ENCODE measurements at places on chromosomes 12 and 14.

DNA sequence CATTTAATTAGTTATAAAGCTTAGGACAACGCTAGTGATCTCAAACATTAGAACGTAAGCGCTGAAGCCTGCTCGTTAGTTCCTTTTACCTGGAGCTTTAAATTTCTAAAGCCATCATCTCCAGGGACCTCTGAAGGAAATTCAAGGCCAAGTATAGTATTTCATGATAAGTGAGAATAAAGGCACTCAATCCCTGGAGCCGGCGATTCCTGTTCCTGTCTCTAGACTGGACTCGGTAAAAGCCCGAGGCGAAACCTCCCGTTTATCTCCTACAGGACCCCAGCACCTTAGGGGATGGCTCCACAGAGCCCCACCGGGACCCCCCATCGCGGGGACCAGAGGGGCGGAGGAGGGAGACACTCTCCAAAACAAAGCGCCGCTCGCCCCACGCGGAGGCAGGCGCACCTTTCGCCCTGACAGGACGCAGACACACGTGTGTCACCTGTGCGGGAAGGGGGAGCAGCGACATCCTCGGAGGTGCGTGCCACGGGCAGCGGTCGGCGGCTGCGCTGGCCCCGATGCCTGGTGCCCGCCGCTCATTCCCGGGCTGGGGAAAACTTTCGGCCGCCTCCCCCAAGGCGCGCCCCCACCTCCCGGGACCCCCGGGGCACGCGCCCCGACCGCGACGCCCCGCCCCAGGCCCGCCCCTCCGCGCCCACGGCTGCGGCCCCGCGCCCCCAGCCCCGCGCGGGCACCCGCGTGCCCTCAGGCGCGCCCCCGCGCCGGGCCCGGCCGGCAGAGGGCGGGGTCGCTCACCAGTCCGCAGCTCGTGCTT is 678 bp downstream of the RPS6KA5 start:
- peak; percentile 43 for DNase-seq
- no peaks in the 10 kb centered on the region for H3K36me3 ChIP-seq
- peak overlapping the region; percentile 60 for H3K4me3 ChIP-seq

DNA sequence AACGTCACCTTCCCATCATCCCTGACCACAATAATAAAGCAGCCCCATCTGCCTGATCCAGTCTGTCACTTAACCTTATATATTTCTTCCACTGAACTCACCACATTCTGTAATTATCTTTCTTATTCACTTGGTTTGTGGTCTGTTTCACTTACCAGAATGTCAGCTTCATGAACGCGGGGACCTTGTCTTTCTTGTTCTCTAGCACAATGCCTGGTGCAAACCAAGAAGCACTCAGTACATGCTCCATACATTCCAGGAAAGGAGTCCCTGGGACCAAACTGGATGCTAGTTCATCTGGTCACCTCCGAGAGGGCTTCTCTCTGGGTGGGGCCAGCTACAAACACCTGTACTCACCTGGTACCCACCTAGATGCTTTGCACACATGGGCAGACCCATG is 17.4 kb upstream of the ANKRD33 start:
- DNase-seq, result no peak
- no peak overlapping the region for H3K4me3 ChIP-seq
- H3K36me3 ChIP-seq, result no peaks in the 10 kb centered on the region
- H3K27me3 ChIP-seq, result no peaks in the 10 kb centered on the region
- no peak overlapping the region for H3K27ac ChIP-seq

DNA sequence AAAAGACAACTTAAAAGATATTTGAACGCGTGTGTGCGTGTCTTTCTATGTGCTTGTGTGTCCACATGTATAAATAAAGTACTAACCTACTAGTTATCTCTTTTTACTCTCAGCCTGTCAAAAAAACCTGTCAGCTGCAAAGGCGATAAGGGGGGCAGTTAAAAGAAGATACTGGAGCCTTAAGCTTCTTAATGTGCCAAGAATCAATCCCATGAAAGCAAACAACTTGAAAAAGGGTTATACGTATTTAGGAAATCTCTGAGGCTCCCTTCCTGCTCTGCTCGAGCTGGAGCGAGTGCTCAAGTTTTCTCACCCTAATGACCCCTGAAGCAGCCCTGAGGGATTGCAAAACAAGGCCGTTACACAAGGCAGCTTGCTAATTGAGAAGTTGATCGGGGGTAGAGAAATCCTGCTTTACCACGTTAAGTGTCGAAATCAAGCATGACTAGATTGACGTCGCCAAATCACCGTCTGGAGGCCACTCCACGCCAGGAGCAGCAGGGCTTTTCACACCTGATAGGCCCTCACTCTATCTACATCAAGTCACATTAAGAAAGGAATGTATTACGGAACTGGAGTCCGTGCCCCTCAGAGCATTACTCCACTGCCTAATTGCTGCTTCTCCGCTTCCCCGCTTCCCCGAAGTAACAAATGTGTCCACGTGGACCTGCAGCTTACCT is 32.4 kb downstream of the LMO3 start:
- peaks cover 24% of the 10 kb centered on the region for H3K4me1 ChIP-seq
- H3K27ac ChIP-seq, result peak overlapping the region; percentile 76
- H3K36me3 ChIP-seq, result no peaks in the 10 kb centered on the region
- no peaks in the 10 kb centered on the region for H3K27me3 ChIP-seq

DNA sequence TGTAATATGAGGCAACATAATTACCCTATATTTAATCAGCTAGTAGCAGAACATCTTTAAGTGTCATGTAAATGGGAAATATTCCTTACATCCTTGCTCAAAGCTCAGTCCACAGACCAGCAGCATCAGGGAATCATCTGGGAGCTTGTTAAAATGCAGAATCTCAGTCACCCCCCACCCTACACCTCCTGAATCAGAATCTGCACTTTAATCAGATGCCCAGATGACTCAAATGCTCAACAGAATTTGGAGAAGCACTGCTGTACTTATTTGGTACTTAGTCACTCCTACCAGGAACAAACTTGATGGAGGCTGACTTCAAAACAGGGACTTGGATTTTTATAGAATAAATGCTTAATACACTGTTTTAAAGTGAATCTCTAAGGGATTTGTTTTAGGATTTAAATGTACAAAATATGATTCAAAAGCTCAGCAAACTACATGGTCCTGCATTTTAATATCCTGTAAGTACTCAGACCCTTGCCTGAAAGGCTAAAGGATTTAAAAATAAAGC is 96.5 kb downstream of the ARMH4 start:
- no peak overlapping the region for H3K27ac ChIP-seq
- H3K36me3 ChIP-seq, result no peaks in the 10 kb centered on the region
- no peak for DNase-seq
- no peak overlapping the region for H3K4me3 ChIP-seq

DNA sequence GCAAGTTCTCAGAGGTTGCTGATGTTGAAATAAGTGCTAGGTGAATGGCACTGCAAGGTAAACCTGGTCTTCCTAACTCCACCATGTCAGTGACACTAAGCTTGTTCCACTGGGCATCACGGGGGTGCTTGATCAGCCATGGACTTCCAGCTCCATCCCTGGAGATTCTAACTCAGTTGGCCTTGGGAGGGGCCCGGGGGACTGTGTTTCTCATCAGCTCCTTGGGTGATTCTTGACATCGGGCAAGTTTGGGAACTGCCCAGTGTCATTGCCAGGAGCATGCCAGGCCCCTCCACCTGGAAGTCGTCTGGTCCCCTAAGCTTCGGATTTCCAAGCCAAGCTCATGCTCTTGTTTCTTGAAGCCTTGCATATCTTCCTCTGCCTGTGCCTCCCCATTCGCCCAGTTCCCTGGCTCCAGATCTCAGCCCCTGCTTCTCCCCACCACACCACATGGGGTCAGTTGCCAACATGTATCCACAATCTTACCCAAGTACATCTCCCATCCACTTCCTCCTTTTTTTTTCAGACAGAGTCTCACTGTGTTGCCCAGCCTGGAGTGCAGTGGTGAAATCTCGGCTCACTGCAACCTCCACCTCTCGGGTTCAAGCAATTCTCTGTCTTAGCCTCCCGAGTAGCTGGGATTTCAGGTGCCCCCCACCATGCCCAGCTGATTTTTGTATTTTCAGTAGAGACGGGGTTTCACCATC is 30.7 kb upstream of the RFLNA start:
- no peaks in the 10 kb centered on the region for H3K4me1 ChIP-seq
- H3K27ac ChIP-seq, result no peak overlapping the region

GRCh38 chr12:19030603-19031002 is 98.9 kb upstream of the PLEKHA5 start:
- H3K27ac ChIP-seq, result no peak overlapping the region
- no peak overlapping the region for H3K4me3 ChIP-seq
- no peak for DNase-seq
- no peaks in the 10 kb centered on the region for H3K36me3 ChIP-seq

DNA sequence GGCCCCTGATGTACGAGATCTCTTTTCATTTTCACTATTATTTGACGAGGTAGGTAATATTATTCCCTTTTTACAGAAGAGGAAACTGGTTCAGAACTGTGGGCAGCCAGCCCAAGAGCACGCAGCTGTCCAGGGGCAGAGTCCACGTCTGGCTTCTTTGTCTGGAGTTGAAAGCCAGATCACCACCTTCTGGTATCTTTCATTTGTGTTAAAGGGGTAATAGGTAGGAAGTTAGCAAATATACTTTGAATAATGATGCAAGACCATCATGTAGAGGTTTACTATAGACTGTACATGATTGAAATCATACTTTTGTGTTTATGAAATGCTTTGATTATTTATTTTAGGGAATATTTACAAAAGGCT is 144.1 kb upstream of the AMIGO2 start:
- H3K27me3 ChIP-seq, result no peaks in the 10 kb centered on the region
- H3K4me3 ChIP-seq, result no peak overlapping the region
- peak; percentile 70 for DNase-seq
- H3K36me3 ChIP-seq, result no peaks in the 10 kb centered on the region
- H3K27ac ChIP-seq, result peak overlapping the region; percentile 32

DNA sequence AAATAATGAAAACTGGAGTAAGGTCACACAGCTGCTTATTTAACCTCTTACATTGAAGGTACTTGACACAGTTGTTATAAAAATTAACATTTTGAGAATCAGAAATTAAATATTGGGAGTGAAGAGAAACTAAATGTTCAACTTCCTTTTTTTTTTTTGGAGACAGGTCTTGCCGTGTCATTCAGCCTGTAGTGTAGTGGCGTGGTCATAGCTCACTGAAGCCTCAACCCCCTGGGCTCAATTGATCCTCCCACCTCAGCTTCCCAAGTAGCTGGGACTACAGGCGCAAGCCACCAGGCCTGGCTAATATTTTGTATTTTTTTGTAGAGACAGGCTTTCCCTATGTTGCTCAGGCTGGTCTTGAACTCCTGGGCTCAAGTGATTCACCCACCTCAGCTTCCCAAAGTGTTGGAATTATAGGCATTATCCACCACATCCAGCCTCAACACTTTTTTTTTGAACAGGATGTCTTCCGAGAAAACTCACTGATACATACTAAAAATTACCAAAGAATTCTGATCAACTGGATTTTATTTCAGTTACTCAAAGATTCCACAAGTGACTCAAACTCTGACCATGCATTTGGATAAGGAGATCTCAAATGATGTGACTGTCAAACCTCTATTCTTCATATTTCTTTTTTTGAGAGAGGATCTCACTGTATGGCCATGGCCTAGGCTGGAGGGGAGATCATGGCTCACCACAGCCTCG is 35.4 kb downstream of the SGPP1 start:
- no peaks in the 10 kb centered on the region for H3K36me3 ChIP-seq
- no peak overlapping the region for H3K27ac ChIP-seq
- H3K4me1 ChIP-seq, result no peaks in the 10 kb centered on the region
- no peak for DNase-seq
- H3K4me3 ChIP-seq, result no peak overlapping the region

DNA sequence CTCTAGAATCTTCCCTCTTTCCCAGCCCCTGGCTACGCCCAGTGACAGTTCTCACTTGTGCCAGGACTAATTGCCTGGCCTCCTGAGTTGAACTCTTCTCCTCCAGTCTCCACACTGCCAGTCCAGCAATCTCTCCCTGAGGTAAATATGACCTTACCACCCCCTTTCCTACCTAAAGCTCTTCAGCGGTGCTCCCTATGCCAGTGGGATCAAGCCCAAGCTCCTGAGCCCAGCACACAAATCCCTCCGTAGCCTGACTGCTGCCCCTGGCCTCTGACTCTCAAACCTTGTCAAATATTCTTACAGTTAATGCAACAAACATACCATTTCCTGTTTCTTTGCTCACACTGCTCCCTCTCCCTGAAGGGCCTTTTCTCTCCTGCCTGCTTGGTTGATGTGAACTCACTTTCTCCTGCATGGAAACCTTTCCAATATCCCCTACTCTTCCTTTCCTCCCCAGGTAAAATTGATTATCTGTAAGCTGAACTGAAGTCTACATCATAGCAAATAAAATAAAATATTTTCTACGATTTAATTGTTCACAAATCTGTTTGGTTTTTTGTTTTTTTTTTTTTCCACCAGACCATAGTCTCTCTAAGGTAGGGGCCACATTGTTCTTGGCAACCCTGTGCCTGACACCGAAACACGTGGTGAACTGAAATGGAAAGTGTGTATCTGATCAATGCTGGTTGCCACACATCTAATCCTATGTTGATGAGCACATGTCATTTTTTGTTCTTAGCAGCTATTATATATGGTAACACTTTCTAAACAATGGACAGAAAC is 147.5 kb downstream of the SLC38A6 start:
- H3K4me3 ChIP-seq, result no peak overlapping the region
- H3K4me1 ChIP-seq, result no peaks in the 10 kb centered on the region
- no peaks in the 10 kb centered on the region for H3K27me3 ChIP-seq
- DNase-seq, result no peak
- no peak overlapping the region for H3K27ac ChIP-seq

GRCh38 chr12:5268424-5269210 is 163.3 kb upstream of the NTF3 start:
- H3K27ac ChIP-seq, result no peak overlapping the region
- H3K4me3 ChIP-seq, result no peak overlapping the region
- no peak for DNase-seq
- no peaks in the 10 kb centered on the region for H3K27me3 ChIP-seq
- no peaks in the 10 kb centered on the region for H3K36me3 ChIP-seq

DNA sequence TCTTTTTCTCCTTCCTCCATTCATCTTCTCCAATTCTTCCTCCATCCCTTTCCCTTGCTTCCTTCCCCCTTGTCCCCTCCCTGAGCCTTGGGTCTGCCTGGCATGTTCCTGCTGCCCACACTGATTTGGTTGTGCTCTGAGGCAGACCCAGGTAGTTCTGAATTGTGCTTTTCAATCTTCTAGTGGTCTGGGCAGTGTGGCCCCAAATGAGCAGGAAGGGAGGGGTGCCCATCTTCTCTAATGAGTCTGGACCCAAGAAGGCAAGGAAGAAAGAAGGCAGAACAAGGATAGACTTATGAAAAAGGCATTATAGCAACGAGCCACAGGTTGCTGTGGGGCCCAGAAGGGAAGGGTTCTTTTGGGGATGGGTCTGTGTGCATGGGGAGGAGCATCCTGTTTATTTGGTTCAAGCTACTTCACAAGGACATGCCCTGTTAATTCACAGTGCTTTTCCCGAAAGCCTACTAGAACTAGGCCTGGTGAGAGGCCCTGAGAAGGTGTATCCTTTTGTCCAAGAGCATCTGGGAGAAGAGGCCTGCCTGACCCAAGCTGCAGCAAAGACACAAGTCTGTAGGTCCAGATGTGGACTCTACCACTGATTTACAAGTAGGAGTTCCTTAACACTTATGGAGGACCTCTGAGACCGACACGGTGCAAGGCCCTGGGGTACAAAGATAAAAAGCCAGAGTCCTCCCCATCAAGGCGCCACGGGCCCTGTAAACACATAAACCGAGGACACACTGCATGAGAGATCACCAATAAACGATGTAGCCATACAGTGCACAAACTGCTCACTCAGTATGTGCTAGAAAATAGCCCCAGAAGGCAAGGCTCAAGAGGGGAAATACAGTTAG is 1.1 kb upstream of the SUSD6 start:
- H3K27me3 ChIP-seq, result no peaks in the 10 kb centered on the region
- peaks cover 49% of the 10 kb centered on the region for H3K4me1 ChIP-seq
